ENCODE measurements at places on chromosomes 12 and 14. TPM values are rescaled to one million over a fixed set of nuclear protein-coding genes. Genes with fewer than 3 reads are reported as not detected.

GRCh38 chr12:101490286-101490920 lies 15.3 kb downstream of the SPIC start:
- DNase-seq, result no peak

GRCh38 chr14:54047645-54048308 lies 91.2 kb upstream of the BMP4 start:
- no peak for DNase-seq

DNA sequence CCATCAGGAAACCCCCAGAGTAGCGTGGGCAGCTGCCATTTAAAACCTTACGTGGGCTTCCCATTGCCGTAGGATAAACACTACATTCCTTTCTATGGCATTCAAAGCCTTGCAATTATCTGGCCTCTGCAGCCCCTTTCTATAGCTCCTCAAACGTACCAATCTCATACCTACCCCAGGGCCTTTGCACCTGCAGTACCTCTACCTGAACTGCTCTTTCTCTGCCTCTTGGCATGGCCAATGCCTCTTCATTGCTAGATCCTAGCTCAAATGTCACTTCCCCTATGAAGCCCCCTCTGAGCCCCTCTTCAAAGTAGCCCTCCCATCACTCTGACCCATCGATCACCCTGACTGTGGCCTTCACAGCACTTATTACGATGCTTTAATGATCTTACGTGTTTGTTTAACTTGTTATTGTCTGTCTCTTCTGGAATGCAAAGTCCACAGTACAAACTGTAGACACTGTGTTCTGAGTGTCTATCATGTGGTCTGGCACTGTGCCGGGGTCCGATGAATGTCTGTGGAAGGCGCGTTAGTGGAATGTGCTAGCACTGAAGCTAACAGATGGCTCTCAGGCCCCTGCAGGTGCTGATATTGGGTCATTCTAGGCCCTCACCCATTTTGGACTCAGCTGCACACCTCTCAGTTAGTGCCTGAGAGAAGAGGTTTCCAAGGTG lies 157.3 kb upstream of the NOS1 start:
- no peak for DNase-seq

DNA sequence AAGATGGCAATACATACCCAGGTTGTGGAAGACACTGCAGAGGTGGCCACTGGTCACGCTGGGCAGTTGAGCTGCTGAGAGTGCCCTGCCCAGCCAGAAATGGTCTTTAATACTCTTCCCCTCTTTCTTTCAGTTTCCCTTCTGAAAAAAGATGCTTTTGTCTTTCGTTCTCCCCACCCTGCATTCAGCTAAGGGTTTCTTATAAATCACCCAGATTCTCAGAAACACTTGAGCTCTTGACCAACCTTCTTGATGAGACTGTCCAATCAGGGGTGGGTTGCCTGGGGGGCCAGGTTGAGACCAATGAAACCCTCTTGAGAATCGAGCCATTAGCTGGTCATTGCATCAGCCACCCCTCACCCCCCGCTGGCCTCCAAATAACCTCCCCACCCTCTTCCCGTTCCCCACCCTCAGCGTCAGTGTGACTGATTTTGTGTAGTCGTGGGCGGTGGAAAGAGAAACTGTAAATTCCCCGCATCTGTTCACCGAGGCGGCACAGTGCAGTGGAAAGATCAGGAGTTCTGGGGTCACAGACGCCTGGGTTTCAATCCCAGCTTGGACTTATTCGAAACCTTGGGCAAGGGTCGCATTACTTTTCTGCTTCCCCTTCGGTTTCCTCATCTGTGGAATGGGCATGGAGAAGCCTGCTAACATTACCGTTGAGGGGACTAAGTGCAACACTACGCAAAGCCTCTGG lies 52.3 kb downstream of the SLC25A47 start:
- no peak for DNase-seq

DNA sequence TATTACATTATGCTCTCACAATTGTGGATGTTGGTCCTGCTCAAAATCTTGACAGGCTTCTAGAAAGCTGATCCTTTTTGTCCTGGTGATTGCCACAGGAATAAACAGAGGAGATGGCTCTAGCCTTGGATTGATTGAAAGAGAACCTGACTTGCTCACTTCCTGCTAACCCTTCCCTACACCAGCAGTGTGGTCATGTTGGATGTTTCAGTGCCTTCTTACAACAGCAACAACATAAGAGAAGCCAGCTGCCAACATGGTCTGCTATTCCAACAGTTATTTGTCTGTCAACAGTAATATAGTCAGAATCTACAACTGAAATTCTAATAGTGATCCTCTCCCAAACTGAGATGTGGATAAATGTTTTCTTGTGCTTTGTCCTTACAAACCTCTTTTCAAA lies 311.6 kb upstream of the DIO2 start:
- no peak for DNase-seq

- DNase-seq, result no peak
These were observed 122.7 kb downstream of the C12orf42 start for GRCh38 chr12:103373088-103373523.

Gene GSC
- 0.79 TPM for total RNA-seq

Data from urinary bladder (tissue), 4 donors.